Left cardiac atrium (tissue), 4 donors: ENCODE measurements at places on chromosomes 16 and 17. TPM values are rescaled to one million over a fixed set of nuclear protein-coding genes. Genes with fewer than 3 reads are reported as not detected.

HEATR9 gene
- not detected for total RNA-seq

HSD17B1 gene
- total RNA-seq, result 2.8 TPM

ARHGDIG gene
- total RNA-seq, result 5.1 TPM

KATNB1 gene
- total RNA-seq, result 11.7 TPM

SLC6A2 gene
- not detected for total RNA-seq

MGRN1 gene
- total RNA-seq, result 44.6 TPM

DOC2A gene
- total RNA-seq, result 0.63 TPM

IFT20 gene
- total RNA-seq, result 21.0 TPM

CHRNE gene
- 118 TPM for total RNA-seq

SMIM22 gene
- total RNA-seq, result not detected

DNA sequence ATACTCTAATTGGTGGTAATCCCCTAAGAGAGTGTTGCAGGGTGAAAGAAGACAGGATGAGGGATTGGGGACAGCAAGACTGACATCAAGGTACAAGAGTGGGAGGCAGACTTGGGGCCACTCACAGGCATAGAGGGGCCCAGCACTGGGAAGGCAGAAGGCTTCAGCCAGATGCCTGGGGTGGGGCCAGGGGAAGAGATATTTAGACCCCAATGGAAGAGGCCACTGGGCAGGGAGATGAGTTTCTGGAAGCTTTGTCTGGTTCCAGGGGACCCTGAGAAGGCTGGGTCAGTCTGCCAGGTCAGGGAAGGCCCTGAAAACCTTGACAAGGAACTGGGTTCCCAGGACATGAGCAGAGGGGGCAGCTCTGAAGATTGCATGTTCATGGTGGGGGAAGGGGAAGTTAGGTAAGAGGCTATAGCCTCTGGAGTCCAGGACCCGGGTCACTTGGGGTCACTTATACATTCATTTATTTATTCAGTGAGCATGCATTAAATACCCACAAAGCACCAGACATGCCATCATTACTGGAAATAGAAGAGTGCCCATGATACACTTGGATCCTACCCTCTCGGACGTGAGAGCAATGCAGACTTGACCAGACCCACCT is 92.9 kb downstream of the TMEM132E start:
- no peak for DNase-seq

DNA sequence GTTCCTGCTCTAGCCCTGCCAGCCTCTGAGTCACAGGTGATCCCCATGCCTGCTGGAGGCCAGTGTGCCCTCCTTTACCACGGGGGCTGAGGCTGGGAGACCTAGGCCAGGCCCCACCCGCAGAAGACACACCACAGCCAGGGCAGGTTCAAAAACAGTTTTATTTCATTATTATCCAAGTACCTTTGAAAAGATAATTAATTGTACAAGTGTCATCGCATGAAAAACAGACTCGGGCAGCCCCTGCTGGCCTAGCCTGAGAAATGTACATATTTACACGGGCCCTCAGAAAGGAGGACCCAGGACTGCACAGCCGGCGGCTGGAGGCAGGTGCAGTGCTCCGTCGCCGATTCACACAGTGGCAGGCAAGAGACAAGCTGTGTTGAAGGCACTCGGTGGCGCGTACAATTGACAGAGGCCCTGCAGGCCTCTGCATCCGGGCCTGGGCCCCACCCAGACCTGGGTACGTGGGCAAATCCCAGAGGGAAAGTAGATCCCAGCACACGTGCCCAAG is 4.4 kb downstream of the PDIA2 start:
- DNase-seq, result no peak

GRCh38 chr16:85567101-85567866 is 45.8 kb upstream of the GSE1 start:
- no peak for DNase-seq

DNA sequence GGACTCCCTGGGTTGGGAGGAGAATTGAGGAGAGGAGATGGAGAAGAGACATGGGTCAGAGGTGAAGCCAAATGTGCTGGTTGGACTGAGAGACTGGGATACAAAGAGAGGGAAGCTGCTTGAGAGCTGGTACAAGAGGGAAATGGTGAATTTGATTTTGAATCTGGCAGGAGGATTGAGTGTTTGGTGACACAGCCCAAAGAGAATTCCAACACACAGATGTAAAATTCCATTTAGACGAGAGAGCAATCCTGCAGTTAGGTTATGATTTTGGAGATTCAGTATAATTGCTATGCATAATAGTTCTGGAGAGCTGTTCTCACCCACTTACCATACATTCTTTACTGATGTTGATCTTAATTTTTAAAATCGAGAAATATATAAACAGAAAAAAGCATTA is 57.7 kb downstream of the HSD17B2 start:
- DNase-seq, result no peak

DNA sequence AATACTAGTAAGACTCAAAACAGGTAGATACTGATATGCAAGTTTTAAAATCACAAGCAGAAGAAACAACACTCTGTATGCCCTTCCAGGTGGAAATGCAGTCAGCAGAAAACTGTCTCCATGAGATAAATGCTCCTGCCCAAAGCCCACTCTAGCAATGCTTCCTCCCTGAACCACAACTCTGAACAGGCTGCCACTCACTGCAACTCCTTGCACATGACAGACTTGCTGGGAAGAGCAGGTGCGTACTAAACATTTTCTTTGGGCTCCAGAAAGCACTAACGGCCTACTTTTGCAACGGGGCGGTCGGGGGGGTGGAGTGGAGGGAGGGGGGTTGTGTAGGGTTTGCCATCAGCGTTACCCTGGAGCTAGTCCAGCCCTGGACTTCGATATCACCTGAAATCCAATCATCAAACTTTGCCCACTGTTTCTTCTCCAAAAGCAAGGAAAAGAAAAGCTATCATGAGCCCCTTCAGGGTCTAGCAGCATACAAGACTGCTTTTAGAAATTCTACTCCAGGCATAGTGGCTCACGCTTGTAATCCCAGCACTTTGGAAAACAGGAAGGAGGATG is 46.1 kb downstream of the ANKRD11 start:
- no peak for DNase-seq

GRCh38 chr16:66169817-66170216 is 196.7 kb upstream of the CDH5 start:
- no peak for DNase-seq

DNA sequence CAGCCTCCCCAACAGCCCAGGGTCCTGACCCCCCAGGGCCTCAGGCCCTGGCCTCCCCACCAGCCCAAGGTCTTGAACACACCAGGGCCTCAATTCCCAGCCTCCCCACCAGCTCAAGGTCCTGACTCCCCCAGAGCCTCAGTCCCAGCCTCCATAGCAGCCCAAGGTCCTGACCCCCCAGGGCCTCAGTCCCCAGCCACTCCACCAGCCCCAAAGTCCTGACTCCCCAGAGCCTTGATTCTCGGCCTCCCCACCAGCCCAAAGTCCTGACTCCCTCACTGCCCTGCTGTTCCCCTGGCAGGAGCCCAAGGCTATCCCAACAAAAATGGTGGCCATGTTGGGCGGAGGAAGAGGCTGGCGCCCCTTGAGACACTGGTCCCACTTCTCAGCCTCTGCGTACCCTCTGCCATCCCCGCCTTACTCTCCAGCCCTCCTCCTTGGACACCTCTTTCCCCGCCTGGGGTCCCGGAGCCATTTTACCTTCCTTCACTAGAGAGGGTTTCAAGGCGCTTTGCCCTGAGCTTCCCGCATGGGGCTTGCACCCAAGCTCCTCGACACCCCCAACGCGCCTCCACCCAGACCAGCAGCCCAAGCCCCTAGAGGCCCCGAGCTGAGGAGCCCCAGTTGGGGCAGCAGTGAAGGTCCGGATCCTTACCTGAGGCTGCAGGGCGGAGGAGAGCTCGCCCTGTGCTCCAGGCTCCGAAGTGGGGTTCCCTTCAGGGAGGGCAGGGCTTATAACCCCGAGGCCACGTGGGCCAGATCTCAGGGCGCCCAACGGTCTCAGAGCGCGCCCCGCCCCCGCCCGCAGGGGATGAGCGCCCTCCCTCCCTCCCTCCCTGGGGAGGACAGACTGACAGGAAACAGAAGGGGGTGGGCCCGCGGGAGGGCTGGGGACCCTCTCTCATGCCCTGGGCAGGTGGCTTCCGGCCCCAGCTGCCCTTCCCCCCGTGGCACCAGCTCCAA is 3.5 kb upstream of the TSPOAP1 start:
- peak; percentile 73 for DNase-seq

- DNase-seq, result no peak
Observed at GRCh38 chr17:8292639-8293395, 2.4 kb downstream of the SLC25A35 start.

DNA sequence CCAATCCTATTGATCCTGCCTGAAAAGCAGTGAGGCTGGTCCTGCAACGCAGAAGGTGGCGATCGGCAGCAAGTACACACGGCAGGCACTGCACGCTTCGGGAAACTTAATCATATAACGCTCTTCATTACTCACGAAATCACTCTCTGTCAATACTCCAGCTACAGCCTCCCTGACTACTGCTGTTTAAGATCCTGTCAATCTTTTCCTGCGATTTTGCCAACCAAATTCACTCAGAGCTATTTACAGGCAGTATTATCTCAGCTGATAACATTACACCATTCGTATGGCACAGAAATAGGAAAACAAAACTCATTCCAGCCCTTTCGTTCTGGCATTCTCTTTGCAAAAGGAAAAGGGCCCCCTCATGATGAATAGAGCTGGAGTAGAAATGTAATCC is 262.4 kb upstream of the CDH8 start:
- DNase-seq, result no peak

- no peak for DNase-seq
Observed at GRCh38 chr16:75192606-75193264, 14.2 kb downstream of the CTRB2 start.

GRCh38 chr16:70706948-70707465 is 21.2 kb upstream of the MTSS2 start:
- no peak for DNase-seq

GRCh38 chr16:4271176-4272113 is 1.4 kb downstream of the TFAP4 start:
- DNase-seq, result peak; percentile 96

GRCh38 chr16:84136331-84137125 is 8.4 kb downstream of the HSDL1 start:
- DNase-seq, result no peak

GRCh38 chr17:75832164-75832651 is 12.0 kb downstream of the UNC13D start:
- DNase-seq, result peak; percentile 48

GRCh38 chr17:79997011-79997660 is 38.5 kb downstream of the TBC1D16 start:
- no peak for DNase-seq

DNA sequence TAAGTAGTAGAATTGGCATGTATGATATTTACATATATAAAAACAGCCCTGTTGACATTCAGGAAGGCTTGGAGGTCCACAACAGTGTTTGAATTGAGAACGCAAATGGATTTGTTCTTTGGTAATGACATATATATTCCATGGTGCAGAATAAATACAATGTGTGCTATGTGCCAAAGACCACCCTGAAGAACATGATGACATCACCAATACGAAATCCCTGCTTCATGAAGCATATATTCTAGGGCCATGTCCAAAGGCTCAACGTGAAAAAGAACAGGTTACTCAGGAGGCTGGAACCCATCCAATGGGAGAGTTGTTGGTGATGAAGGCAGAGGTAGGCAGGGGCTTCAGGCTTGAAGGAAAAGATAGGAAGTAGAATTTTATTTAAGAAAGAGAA is 423.9 kb upstream of the MAF start:
- no peak for DNase-seq

DNA sequence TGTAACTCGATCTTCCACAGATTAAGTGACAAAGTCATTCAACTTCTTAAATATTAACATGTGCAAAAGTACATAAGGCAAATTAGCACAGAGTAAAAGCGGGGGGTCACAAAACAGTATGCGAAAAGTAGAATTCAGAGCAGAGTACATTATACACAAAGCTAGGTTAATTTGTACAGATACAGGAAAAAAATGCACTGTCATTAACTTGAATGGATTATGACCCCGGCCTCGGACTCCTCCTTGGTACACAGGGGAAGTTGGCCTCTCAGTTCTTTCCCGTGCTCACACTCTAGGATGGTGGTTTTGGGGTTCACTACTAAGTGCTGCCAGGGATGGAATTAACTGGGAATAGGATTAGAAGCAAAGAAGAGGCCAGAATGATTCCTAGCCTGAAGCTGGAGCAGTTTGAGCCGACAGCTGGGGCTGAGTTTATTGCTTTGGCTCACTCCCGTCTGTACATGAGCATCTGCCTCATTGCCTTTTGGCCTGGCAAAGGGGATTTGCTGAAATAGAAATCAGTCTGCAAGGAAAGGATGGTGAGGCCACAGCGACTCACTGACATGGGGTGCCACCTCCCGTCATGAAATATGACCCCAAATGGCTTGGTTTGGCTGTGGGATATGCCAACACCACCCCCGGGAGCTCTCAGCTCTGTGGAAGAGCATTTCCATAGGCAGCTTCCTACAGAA is 23.6 kb downstream of the NTN1 start:
- DNase-seq, result no peak

DNA sequence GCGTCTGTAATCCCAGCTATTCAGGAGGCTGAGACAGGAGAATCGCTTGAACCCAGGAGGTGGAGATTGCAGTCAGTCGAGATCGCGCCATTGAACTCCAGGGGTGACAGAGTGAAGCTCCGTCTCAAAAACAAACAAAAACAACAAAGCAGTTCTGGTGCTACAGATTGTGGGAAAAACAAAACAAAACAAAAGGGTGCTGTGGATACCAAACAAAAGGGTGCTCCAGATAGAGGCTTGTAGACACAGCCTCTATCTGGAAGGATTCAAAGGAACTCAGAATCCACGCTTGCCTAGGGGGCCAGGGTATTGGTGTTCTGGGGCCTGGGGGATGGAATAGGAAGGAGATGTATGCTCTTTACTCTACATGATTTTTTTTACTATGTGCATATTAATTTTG is 2.5 kb downstream of the MYLK3 start:
- DNase-seq, result no peak

GRCh38 chr16:81940781-81941560 is 70.3 kb downstream of the SDR42E1 start:
- no peak for DNase-seq

GRCh38 chr16:84514295-84514873 is 9.9 kb upstream of the MEAK7 start:
- peak; percentile 14 for DNase-seq

DNA sequence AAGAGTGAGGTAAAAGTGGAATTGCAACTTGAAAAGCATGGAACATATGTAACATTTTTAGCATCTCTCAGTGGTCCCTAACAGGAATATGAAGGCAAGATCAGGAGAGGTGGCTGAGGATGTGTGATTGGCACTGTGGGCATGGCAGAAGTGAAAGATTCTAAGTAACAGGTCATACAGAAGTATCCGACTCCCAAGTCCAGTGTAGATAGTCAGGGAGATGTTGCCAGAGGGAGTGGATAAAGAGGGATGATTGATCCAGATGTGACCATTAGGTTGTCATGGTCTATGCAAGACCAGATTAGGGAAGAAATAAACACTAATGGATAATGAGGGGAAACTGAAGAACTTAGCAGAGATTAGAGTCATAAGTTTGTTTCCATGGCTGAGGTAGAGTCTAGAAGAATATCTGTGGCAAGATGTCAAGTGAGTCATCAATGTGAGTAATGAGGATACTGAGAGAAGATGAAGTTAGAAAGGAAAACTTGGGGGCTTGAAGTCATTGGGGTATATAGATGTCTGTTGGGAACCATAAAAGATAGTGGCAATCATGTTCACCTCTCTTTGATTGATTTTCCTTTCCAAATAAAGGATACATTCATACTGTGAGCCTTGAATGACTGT is 23.9 kb upstream of the CAPNS2 start:
- DNase-seq, result no peak
